Activated CD8-positive, alpha-beta T cell treated with anti-CD3 and anti-CD28 coated beads, Interleukin-2, amount 10 ng/mL, durations not matched to agents 7 days and 5 days (primary cell): ENCODE measurements at places on chromosomes 1 and 21.

DNA sequence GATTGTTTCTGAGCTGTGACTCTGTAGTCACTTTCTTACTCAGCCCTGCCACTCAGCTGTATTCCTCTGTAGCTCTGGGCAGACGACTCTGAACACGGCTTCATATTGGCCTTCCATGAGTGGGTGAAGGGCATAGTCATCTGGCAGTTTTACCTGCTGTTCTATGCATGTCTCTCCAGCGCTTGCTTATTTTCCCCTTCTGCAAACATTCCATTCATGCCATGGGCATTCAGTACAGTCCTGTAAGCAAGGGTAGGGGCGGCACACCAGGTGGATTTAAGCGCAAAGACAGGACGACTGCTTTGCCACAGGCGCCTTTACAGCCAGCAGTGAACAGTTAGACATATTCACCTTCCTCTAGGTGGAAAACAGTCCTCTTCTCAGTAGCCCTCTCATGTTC lies 4.4 kb upstream of the WDR26 start:
- DNase-seq, result no peak

DNA sequence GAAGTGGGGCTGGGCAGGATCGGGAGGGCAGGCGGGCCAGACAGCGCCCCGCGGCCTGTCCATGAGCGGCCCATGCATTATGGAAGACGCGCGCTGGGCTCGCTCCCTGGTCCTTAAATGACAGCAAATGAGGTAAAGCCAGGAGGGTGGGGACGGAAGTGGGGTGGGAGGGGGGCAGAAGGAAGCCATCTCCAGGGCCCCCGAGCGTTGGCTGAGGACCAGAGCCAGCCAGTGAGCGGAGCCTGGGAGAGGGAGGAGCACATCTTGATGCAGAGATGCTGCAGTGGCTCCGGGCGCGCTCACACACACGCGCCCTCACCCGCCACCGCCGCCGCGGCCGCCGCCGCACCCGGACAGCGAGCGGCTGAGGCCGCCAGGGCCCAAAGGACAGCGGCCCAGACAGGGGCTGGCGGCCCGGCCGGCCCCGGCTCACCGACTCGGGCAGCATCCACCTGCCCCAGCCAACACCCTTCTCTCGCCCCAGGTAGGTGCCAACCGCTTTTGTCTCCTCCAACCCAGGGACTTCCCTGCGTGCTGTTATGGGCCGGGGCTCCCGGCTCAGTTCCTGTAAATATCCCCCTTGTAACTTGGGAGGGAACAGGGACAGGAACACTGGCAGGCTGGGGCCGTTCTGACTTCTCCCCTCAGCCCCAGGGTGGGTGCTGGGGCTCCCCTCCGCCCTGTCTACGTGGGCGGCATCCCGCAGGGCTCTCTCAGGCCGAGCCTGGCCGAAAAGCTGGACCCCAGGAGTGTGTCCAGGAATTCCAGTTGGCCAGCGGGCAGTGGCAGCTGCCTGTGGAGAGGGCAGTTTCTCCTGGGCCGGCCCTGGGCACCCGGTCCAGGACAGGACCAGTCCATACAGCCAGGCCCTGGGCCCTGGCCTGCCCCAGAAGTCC lies at the start of gene CNTN2:
TSS of gene CNTN2 (plus strand) at position 302 of the 896 bp plus-strand sequence. CDS start 9,974 bp downstream, outside the sequence.
- no peak for DNase-seq

- DNase-seq, result no peak
Observed at GRCh38 chr1:215923129-215923824, 356.2 kb downstream of the KCTD3 start.

DNA sequence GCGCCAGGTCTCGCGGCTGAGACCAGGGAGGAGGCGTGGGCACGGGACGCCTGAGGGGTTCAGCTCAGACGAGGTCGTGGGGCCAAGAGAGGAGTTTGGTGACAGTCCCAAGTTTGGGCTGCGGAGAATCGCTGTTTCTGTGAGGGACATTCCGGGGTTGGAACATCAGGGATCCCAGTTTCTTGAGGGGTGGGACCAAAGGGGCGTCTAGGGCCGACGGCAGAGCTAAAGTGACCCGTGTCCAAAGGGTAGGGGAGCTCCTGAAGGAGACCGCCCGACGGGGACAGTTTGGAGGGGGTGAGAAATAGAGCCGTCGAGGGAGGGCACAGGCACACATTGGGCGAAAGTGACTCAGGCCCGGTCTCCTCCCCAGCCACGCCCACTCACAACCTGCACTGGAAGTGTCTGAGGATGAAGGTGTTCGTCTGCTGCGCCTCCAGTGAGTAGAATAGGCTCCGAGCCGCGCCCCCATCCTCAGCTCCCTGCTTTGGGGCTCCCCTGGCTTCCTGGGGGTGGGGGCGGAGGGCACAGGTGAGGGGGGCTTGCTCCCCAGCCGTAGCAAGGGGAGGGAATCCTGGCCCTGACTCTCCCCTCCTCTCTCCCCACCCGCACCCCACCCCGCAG lies 7.0 kb downstream of the EFNA3 start:
- DNase-seq, result peak; percentile 80

GRCh38 chr1:216705676-216706075 lies 17.6 kb downstream of the ESRRG start:
- DNase-seq, result no peak

- no peak for DNase-seq
Observed at GRCh38 chr1:109140392-109140791, 26.5 kb downstream of the ELAPOR1 start.

DNA sequence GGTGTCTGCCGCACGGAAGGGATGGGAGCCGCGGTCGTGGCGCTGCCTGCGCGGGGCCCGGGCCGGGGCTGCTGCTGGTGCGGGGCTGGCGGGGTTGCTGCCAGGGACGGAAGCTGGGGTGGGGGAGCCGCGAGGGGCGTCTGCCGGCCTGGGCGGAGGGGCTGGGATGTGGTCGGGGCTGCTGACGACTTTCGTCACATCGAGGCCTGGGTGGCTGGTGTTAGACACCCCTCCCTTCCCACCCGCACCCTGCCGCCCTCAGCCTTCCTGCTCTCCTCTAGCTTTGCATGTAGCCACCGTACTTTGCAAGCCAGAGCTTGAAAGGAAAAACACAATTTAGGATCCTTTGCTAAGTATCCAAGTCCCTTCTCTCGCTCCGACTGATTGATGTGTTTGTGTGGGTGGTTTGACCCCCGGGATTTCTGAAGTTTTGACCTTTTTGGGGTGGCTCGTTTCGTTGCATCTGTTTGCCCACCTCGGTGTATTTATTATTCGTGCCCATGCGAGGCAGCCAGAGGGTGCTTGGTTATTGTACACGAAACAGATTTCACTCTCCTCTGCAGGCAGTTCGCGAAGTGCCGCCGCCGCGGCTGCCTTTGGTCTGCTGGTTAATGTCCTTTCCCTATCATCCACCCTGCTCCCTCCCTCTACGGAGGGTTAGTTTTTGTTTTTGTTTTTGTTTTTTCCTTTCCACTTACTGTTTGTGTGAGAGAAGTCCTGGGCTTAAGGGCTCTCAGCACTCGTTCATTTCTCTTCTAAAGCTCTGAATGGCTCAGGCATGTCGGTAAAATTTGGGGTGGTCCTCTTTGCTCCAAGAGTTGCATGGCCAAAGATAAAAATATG lies 868 bp downstream of the C1orf21 start:
- DNase-seq, result peak; percentile 52

- DNase-seq, result no peak
Observed at GRCh38 chr1:153763365-153764225, 11.6 kb upstream of the SLC27A3 start.

DNA sequence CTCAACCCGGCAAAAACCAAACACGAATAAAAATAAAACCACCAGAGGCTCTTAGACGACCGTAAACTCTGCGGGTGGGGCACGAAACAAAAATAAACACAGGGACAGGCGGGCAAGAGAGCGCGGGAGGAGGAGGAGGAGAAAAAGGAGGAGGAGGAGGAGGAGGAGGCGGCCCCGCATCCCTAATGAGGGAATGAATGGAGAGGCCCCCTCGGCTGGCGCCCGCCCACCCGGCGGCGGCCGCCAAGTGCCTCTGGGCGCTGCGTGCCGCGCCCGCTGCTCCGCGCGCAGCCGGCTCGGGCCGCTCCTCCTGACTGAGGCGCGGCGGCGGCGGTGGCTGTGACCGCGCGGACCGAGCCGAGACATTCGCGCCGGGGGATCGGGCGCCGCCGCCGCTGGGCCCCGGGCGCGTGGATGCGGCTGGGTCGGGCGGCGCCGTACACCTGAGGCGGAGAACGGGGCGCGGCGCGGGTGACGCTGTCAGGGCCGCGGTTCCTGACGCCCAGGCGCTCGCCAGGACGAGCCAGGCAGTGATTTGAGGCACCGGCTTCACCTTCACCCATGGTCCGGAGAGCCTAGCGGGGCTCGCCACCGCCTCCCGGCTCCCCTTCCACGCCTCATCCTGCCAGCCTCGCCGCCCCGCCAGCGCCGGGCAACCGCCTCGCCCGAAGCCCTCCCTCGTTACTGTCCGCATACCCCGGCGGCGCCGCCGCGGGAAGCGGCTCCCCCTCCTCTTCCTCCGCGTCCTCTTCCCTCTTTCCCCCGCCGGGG lies at the start of gene MARK1:
TSS of gene MARK1 (plus strand) at position 229 of the 771 bp plus-strand sequence. CDS start 687 bp downstream, outside the sequence.
- no peak for DNase-seq

- DNase-seq, result no peak
Observed at GRCh38 chr21:44984792-44985440, 45.1 kb downstream of the SLX9 start.

- DNase-seq, result no peak
Observed at GRCh38 chr1:174740249-174740968, 259.3 kb upstream of the CACYBP start.

DNA sequence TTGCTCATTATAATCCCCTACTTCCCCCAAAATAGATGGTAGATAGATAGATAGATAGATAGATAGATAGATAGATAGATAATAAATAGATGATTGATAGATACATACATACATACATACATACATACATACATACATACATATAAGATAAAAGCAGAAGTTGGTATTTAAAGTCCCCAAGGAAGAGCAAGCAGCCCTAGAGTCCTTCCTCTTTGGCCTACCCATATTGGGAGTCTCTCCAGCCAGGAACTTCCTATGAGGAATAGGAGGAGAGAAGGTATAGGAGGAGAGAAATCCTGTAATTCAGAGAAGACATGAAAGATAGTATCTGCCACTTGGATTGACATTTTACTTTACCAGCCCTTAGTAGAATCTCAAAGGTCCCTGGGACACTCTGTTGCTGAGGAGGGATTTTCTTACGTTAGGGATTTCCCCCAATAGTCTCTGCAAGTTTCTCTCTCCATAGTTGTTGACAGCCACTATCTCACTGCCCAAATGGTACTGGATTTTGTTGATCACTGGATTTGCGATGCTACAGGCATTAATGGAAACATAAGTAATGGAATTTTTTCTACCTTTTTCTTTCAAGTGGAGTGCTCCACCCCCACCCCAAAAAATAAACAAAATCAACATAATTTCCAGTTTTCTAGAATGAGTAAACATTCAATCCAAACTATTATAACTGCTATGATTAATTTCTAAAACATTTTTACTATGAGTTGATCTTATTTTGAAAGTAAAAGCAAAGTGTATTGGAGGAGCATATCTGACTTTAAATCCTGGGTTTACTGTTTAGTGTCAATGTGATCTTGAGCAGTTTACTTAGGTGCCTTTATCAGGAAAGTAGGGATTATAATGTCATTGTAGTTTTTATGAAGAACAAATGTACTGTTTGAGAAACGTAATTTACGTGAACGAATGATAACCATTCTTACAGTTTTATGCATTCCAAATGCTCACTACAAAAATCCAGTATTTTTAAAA lies 93.2 kb upstream of the TNFSF4 start:
- no peak for DNase-seq

DNA sequence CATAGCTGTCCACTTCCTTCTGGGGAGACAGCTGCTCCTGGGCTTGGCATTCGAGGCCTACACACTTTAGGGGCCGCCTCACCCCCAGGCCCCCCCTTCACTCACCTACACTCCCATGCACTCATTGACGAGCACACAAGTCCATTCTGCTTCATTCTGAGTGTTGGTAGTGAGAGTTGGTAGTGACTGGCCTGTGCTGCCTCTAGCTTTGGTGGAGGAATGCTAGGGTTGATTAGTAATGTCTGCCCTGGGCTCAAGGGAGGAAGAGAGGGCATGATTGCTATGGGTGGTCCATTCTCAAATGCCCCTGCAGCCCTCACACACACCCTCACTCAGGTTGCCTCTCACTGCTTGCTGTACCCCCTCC lies 30.4 kb downstream of the TRIM11 start:
- no peak for DNase-seq

DNA sequence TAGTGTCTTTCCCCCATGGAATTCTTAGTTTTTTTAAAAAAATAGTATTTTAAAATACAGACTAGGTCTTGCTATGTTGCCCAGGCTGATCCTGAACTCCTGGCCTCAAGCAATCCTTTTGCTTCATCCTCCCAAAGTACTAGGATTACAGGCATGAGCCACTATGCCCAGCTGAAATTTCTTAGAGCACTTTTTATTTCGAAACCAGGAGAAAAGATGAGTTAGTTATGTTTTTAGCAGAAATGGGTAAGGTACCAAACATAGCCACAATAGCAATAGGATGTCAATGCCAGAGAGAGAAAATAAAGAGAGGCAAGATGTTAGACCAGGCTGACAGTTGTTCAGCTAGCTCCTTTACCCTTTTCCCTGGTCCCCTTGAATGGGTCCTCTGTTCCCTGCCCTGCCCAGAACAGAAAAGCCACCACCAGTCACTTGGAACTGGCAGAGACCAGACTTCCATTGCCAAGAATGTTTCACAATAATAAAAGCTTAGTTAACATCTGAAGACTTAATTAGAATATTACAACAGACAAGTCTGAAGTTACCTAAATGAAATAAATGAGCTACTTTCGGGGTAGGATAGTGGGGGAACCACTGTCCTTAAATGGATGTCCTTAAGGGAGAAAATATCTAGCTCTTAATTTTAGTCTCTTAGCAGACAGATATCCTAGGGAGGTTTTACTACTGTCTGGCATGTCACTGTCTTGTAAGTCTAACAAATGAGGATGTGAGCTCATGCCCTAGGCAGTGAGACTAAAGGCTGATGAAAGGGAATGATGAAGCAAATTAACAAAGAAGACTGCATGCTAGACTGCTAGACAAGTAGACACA lies 54.3 kb downstream of the ABL2 start:
- DNase-seq, result no peak

- no peak for DNase-seq
Observed at GRCh38 chr1:37726751-37727585, 34.7 kb downstream of the CDCA8 start.

GRCh38 chr1:200845360-200845759 lies 27.4 kb upstream of the GPR25 start:
- DNase-seq, result no peak

DNA sequence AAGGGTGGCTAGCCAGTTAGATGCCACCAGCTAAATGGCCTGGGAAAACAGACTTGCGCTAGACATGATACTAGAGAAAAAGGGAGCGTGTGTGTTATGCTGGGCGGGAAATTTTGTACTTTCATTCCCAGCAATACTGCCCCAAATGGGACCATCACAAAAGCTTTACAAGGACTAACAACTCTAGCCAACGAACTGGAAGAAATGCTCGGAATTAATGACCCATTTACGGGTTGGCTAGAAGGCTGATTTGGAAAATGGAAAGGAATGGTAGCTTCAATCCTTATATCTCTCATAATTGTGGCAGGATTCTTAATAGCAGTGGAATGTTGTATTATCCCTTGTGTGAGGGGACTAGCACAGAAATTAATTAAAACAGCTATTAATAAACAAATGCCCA lies 27.9 kb upstream of the ZNF496 start:
- no peak for DNase-seq
